ENCODE measurements at places on chromosomes 2 and 18. TPM values are rescaled to one million over a fixed set of nuclear protein-coding genes. Genes with fewer than 3 reads are reported as not detected.

DNA sequence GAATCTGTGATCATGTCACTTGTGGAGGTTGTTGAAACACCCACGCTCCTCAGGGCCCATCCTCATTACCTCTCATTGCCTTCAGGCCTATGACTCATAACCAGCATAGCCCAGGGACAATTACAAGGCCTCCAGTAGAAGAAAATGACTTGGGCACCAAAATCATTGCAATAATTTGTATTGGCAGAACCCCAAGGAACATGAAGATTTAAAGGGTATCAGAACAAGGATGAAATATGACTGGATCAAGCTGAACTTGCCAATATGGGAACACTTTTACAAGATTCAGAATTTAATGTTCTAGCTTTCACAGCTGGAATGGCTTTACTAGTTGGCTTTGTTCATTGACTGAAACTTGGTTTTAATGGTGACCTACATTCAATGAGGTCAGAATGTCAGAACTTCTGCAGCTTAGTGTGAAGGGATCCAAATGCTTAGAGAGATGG is 156.4 kb downstream of the COPS8 start:
- no peak for DNase-seq

RESP18 gene
- total RNA-seq, result not detected

GRCh38 chr2:127063701-127064590 is 43.0 kb downstream of the BIN1 start:
- DNase-seq, result no peak

- peak; percentile 46 for DNase-seq
Observed at GRCh38 chr2:237281836-237282306, 132.1 kb downstream of the COL6A3 start.

ABCG8 gene
- 4.7 TPM for total RNA-seq

- DNase-seq, result peak; percentile 62
Observed at GRCh38 chr2:140863713-140864112, 1267.1 kb downstream of the LRP1B start.

STAT4 gene
- total RNA-seq, result 6.1 TPM

DNA sequence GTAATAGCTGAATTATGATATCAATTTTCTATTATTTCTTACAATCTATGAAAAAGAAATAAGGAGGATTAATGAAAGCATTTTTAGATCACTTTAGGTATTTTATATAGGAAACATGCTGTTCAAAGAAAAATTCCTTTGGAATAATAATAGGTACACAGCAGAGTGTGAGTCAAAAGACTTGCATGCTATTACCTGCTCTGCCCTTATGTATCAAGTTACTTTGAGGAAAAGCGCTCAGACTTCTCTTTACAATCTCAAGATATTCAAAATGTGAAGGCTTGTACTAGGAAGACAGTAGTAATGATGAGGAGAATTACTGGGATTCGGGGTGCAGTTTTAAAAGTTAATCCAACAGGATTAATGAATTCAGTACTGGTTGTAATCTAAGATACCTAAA is 29.1 kb upstream of the RNU4ATAC start:
- no peak for DNase-seq

GRCh38 chr2:25250331-25251070 is 82.1 kb upstream of the POMC start:
- DNase-seq, result peak; percentile 49

DNA sequence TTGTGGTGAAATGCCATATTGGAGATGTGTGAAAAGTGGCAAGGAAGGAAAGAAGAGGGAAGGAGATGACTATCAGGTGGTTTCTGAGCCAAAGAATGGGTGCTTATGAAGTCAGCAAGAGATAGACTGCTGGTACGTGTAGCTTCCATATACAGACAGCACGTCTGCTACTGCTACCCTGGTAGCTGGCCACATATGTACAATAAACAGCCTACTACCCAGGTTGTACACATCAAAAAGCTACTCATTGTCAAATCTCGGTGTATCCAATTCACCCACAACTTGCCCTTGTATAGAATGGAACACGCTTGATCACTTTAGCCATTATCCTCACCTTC is 761.8 kb downstream of the LRRTM4 start:
- DNase-seq, result no peak

- DNase-seq, result no peak
Observed at GRCh38 chr2:238570926-238571325, 144.2 kb downstream of the ASB1 start.

CHRNG gene
- not detected for total RNA-seq

- DNase-seq, result no peak
Observed at GRCh38 chr2:138132108-138132507, 167.8 kb downstream of the HNMT start.

MC2R gene
- not detected for total RNA-seq

DNA sequence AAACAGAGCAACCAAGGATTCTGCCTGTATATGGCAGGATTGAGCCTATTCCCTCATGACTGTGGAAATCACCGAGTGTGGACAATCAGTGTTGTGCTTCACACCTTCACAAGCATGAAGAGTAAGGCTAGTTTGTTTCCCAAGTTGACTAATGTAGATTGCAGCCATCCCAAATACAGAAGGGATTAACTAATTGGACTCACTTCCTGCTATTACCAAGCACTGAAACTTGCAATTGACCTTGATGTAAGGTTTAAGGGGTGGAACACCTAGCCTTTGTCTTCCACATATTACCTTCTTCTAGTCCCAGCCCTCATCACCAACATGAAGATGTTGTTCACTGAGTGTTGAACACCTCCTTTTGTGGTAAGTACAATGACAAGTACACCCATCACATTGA is 120.9 kb upstream of the RND3 start:
- DNase-seq, result no peak

DNA sequence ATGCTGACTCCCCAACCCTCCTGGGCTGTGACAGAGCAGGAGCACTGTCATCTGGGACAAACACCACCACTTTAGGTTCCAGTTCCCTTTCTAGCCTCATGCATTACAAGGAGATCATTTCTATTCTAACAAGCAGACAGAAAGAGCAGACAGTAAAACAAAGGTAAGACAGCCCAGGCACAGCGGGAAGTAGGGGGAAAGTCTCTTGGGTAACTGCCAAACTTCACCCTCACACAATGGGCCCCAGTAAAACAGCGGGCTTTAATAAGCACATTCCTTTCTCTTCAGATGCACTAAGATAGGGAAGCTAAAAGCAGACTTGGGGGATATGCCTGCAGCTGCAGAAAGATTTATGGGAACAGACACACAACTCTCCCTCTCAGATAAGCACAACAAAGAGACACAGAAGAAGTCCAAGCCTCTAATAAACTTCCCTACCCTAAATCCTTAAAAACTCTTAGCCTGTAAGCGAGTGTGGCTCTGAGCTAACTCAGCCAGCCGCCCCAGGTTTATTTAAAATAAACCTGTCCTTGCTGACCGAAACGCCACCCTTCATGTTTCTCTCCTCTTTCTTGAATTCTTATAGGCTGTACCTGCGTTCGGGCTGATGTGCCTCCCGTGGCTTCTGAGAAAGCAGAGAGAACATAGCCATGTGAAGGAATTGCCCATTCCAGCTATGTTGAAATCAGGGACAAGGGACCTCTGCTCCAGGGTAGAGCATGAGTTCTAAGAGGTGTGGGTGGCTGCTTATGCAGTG is 726.8 kb upstream of the DDX18 start:
- DNase-seq, result peak; percentile 21

Measured in hepatocyte (in vitro differentiated cells).